Left kidney (tissue), 8 donors: ENCODE measurements at places on chromosomes 1 and 21. TPM values are rescaled to one million over a fixed set of nuclear protein-coding genes. Genes with fewer than 3 reads are reported as not detected.
A peak's percentile ranks its signal among the peaks of the same experiment; 100 is the strongest.

DNA sequence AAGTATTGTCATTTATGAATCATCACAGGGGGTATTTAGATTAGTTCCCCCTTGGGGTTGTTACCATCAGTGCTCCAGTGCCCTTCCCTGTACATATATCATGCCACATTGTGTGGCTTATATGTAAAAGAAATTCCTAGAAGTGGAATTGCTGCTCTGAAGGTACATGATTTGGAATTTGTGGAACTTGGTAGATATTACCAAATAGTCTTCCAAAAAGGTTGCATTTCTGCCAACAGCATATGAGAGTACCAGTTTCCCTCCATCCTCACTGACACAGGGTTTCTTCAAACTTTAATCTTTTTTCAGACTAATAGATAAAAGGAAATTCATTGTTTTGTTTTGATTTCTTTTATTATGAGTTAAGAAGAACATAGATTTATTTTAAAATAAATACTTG, 41.3 kb downstream of the AKNAD1 start:
- DNase-seq = no peak

DNA sequence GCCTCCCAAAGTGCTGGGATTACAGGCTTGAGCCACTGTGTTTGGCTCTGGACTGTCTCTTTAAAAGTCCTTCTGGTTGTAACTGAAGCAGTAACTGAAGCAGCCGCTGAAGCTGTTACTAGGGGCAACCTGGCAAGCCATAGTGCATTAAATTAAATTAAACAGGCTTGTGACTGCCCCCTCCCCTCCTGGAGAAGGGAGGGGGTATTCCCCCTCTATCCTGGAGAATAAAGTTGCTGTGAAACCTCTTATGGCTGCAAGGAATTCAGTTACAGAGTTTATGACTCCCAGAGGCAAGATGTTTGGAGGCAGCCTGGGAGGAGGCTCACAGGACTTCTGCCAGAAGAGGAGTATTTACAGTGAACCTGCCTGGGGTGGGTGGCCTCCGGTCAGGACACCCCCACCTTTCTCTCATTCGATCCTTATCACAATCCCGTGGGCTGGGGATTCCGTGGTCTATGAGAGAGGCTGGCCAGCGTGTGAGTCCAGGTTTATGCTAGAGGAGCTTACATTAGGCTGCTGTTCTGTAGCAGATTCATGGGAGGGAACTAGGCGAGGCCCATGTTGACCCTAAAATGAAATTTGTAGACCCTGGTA, 8.3 kb downstream of the TTC22 start:
- peak; percentile 91 for DNase-seq

DNA sequence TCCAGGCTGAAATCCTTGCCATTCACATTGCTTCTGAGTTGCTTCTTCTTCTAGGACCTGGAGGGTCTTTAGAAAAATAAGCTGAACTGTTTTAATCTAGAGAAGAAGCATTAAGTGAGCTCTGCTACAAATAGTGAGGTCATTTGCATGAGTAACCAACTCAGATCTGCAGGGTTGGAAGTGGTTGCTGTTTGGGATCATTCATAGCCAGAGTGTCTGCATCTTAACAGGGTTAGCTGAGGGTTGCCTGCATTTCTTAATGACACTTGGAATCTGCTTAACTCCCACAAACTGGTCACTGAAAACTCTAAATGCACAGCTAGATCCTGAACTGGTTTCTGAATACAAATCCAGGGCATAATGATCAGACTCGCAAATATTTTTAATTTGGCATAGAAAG, 9.9 kb downstream of the CNIH3 start:
- no peak for DNase-seq

Gene C1orf210
- polyA plus RNA-seq = 21.1 TPM
